Activated CD8-positive, alpha-beta memory T cell treated with anti-CD3 and anti-CD28 coated beads, Interleukin-2, amount 50 U/mL, for 48 hours (primary cell): ENCODE measurements at places on chromosomes 1 and 21.

DNA sequence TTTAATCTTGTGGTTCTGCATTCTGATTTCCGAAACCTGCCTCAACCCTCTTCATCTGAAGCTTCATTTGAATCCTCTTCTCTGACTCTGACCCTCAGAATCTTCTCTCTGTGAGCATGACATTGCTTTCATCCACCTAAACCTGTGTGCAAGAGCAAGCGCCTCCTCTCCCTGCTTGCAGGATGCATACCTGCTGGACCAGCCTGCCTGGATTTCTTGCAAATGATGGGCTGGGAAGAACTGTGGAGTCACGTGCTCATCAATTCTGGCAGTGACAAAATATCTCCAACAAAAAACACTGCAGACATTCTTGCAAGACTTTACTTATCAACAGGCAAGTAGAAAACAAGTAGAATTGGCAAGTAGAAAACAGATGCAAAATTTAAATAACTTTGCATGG, 20.8 kb upstream of the SLC35F3 start:
- no peak for DNase-seq

DNA sequence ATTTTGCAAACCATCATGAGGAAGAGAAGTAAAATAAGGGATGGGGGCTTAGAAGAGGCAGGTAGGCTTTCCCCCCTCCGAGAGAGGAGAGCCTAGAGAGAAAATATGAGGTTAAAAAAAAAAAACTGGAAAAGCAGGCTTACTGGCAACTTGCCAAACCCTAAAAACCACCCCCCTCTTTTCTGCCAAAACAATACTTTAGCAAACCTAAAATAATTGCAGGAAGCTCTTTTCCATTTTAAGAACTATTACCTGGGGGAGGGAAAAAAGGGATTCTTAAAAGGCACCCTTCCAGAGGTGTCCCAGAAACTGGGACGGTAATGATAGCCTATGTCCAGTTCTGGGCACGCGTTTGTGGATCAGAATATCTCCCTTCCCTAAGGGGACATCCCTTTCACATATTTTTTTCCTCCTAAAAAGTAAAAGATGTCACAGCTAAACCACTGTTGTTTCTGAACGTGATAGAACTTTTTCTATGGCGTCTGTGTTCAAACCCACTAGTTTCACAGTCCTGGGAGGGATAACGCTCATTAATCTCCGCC, 1.1 kb upstream of the NFIA start:
- no peak for DNase-seq

- no peak for DNase-seq
These were observed 182.2 kb downstream of the DHRS3 start for GRCh38 chr1:12435639-12436344.

- DNase-seq = no peak
These were observed 177.8 kb upstream of the KAZN start for GRCh38 chr1:14420686-14421085.

- DNase-seq = no peak
These were observed 468.2 kb downstream of the NUF2 start for GRCh38 chr1:163789911-163790310.

DNA sequence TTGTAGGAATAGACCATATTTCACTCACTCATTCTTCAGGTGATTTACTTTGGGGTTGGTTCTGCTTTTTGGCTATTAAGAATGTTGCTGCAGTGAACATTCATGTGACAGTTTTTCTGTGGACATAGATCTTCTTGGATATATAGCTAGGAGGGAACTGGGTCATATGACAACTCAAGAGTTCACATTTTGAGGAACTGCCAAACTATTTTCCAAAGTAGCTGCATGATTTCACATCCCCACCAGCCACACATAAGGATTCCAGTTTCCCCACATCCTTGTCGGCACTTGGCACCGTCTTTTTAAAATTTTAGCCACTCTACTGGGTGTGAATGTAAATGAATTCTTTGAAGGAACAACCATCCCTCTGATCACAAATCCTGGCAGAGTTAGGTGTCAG, 126.0 kb downstream of the PRDM2 start:
- DNase-seq = no peak

DNA sequence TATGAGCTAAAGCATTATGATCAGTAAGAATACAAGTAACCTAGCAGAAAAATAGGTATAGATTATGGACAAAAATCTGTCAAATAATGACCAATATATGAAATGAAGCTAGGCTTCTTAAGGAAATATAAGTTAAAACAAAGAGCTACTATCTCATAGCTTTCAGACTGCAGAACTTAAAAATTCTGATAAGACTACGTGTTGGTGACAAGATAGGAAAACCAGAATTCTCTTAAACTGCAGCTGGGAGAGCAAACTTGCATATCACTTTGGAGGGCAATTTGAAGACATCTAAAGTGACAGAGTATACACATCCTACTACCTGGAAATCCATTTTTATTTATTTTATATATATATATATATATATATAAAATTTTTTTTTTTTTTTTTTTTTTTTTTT, 65.5 kb downstream of the LTN1 start:
- no peak for DNase-seq

DNA sequence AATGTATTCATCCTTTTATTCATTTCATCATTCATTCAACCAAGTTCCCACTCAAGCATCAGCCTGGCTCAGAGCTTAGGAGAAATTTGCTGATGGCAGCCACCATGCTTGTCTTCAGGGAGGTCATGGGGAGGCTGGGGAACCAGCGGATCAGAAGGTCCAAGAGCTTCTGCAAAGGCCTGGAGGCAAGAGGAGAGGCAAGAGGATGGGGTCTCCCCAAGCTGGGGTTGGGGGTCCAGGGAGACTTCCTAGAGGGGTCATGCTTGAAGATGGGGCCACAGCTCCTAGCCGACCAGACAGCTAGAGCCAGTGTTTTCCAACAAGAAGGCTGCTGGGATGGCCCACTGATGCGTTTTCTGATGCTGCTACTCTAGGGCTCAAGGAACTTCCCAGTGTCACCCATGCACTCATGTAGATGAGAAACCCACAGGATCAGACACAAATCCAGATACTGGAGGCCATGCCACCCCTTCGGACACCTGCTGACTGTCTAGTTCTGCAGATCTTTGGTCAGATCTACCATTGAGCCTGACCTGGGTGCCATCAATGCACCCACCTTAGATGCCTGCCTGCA, 315.2 kb downstream of the AJAP1 start:
- no peak for DNase-seq

DNA sequence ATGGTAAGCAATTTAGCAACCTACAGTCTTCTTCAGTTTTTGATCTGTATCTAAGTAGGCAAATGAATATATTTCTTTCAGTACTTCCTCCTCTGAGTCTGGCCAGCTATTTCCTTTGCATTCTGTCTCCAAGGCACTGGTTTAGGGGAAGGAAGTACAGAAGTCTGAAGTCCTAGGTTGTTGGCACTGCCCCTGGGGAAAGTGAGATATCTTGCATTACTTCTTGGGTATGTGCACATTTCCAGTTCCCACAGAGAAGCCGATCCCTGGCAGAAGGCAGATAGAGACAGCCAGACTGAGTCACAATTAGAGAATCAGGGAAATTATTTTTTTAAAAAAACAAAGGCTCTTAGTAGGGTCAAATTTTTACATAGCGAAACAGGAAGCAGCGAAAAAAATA, 98.8 kb downstream of the RASAL2 start:
- DNase-seq = no peak

GRCh38 chr1:22536506-22536905, 26.8 kb upstream of the EPHA8 start:
- DNase-seq = no peak
